ENCODE measurements at places on chromosomes 6 and 20.

- H3K27ac ChIP-seq = no peak overlapping the region
- no peak overlapping the region for H3K4me3 ChIP-seq
- no peaks in the 10 kb centered on the region for H3K4me1 ChIP-seq
- DNase-seq = no peak
These were observed 42.4 kb downstream of the PTCHD4 start for GRCh38 chr6:48068278-48069251.

- H3K4me1 ChIP-seq = no peaks in the 10 kb centered on the region
- H3K36me3 ChIP-seq = no peaks in the 10 kb centered on the region
- no peak overlapping the region for H3K4me3 ChIP-seq
These were observed 203.6 kb downstream of the LRFN2 start for GRCh38 chr6:40383348-40384115.

- DNase-seq = peak; percentile 80
- peaks cover 15% of the 10 kb centered on the region for H3K4me1 ChIP-seq
- no peaks in the 10 kb centered on the region for H3K27me3 ChIP-seq
These were observed 14.9 kb upstream of the PPARD start for GRCh38 chr6:35327349-35328027.

GRCh38 chr20:17969278-17969883 lies 563 bp downstream of the MGME1 start:
- H3K4me1 ChIP-seq = peaks cover 60% of the 10 kb centered on the region
- H3K36me3 ChIP-seq = no peaks in the 10 kb centered on the region
- no peak for DNase-seq
- H3K4me3 ChIP-seq = peak overlapping the region; percentile 76

DNA sequence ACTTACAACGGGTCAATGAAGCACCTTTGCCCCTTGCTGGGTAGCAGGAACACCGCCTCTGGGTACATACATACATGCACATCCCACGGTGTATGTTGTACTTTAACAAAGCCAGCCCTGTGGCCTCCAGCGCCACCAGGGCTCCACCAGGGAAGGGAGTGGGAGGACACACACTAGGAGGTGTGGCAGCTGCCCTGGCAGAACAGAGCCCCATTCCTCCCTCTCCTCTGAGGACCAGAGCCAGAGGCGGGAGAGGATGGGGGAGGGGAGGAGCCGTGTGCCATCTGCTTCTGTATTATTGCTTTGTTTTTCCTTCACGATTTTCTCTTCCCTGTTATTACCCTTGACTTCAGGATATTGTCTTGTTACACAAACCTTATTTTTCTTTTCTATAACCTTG lies 105.8 kb upstream of the TRAF3IP2 start:
- no peak overlapping the region for H3K27ac ChIP-seq
- no peak for DNase-seq
- peaks cover 5% of the 10 kb centered on the region for H3K4me1 ChIP-seq
- H3K36me3 ChIP-seq = peaks cover 17% of the 10 kb centered on the region

GRCh38 chr6:11427723-11428245 lies 109.8 kb upstream of the TMEM170B start:
- peak overlapping the region; percentile 4 for H3K27ac ChIP-seq
- no peak for DNase-seq
- H3K36me3 ChIP-seq = no peaks in the 10 kb centered on the region
- no peak overlapping the region for H3K4me3 ChIP-seq

DNA sequence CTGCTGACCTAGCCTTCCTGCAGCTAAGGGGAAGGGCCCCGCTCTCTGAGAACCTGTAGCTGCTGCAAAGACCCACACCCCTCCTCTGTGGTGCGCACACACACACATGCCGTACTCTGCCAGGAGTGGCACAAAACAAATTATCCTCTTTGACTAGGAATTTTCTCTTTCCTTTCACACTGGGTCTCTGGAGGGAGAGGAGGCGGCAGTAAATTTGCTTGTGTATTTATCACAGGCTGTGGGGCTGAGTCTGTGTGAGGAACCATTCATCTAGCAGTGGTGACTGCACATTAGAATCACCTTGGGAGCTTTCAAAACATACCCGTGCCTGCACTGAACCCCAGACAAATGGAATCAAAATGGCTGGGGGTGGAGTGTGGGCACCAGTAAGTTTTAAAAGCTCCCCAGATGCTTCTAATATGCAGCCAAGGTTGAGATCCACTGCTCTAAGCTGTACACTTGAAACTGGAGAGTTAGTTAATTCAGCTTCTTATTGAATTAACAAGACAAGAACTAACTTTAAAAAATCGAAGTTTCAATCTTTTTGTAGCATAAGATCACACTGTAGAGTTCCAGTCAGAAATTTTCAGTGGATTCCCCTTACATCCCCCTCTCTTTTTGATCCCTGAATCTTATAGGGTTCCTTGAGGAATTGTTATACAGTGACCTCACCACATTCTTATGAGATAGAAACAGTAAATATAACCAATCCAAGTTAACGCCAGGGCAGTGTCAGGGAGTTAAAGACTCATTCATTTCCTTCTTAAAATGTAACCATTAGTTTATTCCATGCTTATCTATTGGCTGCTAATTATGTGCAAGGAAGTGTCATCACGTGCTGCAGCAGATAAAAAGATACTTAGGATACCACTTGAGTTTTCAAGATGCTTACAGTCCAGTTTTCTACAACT lies 29.8 kb upstream of the GMDS start:
- peaks cover 28% of the 10 kb centered on the region for H3K36me3 ChIP-seq
- H3K27me3 ChIP-seq = no peaks in the 10 kb centered on the region
- DNase-seq = no peak

DNA sequence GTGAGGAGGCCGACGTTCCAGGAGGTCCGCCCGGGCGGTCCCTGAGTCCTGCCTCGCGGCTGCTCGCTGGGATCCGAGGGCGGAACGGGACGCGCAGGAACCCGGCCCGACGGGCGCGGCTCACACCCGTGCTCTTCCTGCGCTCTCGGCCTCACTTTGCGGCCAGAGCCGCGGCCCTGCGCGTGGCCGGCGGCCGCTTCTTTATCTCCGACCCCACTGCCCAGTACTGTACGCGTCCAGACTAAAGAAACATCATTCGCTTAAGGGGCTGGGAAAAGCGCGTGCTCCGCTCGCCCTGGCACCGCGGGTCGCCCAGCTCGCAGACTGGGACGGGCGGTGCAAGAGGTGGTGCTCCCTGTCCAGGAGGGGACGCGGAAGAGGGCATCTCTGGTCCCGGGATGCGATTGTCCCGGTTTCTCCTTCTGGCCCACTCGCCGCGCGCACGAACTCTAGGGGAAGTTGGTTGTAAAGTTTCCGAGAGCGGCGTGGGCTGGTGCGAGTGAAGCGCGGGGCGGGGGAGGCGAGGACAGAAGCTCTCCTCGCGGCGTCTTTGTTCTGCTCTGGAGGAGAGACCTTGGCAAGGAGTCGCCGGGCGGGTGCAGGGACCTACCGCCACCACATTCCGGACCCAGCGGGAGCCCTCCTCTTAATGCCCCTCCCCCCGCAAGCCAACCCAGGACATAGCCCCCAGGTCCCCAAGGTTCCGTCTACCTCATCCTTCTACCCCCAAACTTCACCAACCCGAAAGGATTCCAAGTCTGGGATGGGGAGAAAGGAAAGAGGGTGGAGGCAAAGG lies 71.0 kb downstream of the SOX4 start:
- H3K4me1 ChIP-seq = peaks cover 33% of the 10 kb centered on the region
- peaks cover 49% of the 10 kb centered on the region for H3K27me3 ChIP-seq
- H3K4me3 ChIP-seq = peak overlapping the region; percentile 27
- DNase-seq = peak; percentile 25

GRCh38 chr6:44127186-44128019 lies at the start of the genes MRPL14 and TMEM63B:
Gene MRPL14 (minus strand): TSS chr6:44127452. CDS start chr6:44116611, 10,841 bp downstream.
Gene TMEM63B (plus strand): TSS chr6:44127554. CDS start chr6:44134585, 7,031 bp downstream.
- peak; percentile 94 for DNase-seq
- H3K27me3 ChIP-seq = no peaks in the 10 kb centered on the region
- peaks cover 35% of the 10 kb centered on the region for H3K4me1 ChIP-seq
- peak within 1 kb of the TSS; percentile 83 for H3K27ac ChIP-seq
- H3K4me3 ChIP-seq = peak within 1 kb of the TSS; percentile 98
- no peaks in the 10 kb centered on the region for H3K36me3 ChIP-seq

- DNase-seq = no peak
- H3K4me1 ChIP-seq = peaks cover 12% of the 10 kb centered on the region
- H3K27me3 ChIP-seq = no peaks in the 10 kb centered on the region
- H3K4me3 ChIP-seq = no peak overlapping the region
- no peak overlapping the region for H3K27ac ChIP-seq
These were observed 1.9 kb downstream of the BCAS1 start for GRCh38 chr20:54068495-54068894.

GRCh38 chr20:49644980-49645565 lies 68.6 kb downstream of the B4GALT5 start:
- H3K4me1 ChIP-seq = no peaks in the 10 kb centered on the region
- DNase-seq = no peak
- no peaks in the 10 kb centered on the region for H3K27me3 ChIP-seq
- no peak overlapping the region for H3K27ac ChIP-seq
- no peak overlapping the region for H3K4me3 ChIP-seq
- peaks cover 69% of the 10 kb centered on the region for H3K36me3 ChIP-seq

DNA sequence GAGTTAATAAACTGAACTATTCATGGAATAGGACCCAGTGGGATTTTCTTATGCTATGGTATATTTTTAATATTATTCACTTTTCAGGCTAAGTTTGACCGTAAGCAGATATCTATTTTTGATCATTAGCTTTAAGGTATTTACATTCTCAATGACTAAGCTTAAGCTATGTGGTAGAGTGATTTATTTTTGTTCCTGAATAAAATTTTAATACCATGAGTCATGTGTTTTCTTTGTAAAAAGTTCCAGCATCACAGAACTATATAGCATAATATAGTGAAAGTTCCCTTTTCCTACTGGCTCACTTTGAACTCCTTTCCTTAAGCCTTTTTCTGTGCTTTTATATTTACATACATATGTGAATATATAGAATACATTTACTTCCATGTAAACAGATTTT lies 75.8 kb downstream of the BCKDHB start:
- no peaks in the 10 kb centered on the region for H3K4me1 ChIP-seq
- H3K36me3 ChIP-seq = no peaks in the 10 kb centered on the region
- no peak overlapping the region for H3K4me3 ChIP-seq
- no peaks in the 10 kb centered on the region for H3K27me3 ChIP-seq
- DNase-seq = no peak

- no peaks in the 10 kb centered on the region for H3K4me1 ChIP-seq
- no peak overlapping the region for H3K27ac ChIP-seq
- DNase-seq = no peak
- no peaks in the 10 kb centered on the region for H3K27me3 ChIP-seq
- no peak overlapping the region for H3K4me3 ChIP-seq
These were observed 698.2 kb downstream of the DOK5 start for GRCh38 chr20:55173601-55174000.

Measured in B cell (primary cell).